ENCODE measurements at places on chromosomes 1 and 21. TPM values are rescaled to one million over a fixed set of nuclear protein-coding genes. Genes with fewer than 3 reads are reported as not detected.

RIMKLA gene
- 0.73 TPM for polyA plus RNA-seq

KRTAP23-1 gene
- polyA plus RNA-seq = not detected

ASCL5 gene
- polyA plus RNA-seq = 0.17 TPM

CXADR gene
- 25.5 TPM for polyA plus RNA-seq

C1QTNF12 gene
- polyA plus RNA-seq = 0.48 TPM

ACTL8 gene
- polyA plus RNA-seq = not detected
